ENCODE measurements at places on chromosomes 1 and 21.
A peak's percentile ranks its signal among the peaks of the same experiment; 100 is the strongest.

- DNase-seq = no peak
Observed at GRCh38 chr1:74674278-74675048, 871 bp upstream of the ERICH3 start.

- DNase-seq = no peak
Observed at GRCh38 chr1:167367705-167368104, 147.0 kb downstream of the POU2F1 start.

DNA sequence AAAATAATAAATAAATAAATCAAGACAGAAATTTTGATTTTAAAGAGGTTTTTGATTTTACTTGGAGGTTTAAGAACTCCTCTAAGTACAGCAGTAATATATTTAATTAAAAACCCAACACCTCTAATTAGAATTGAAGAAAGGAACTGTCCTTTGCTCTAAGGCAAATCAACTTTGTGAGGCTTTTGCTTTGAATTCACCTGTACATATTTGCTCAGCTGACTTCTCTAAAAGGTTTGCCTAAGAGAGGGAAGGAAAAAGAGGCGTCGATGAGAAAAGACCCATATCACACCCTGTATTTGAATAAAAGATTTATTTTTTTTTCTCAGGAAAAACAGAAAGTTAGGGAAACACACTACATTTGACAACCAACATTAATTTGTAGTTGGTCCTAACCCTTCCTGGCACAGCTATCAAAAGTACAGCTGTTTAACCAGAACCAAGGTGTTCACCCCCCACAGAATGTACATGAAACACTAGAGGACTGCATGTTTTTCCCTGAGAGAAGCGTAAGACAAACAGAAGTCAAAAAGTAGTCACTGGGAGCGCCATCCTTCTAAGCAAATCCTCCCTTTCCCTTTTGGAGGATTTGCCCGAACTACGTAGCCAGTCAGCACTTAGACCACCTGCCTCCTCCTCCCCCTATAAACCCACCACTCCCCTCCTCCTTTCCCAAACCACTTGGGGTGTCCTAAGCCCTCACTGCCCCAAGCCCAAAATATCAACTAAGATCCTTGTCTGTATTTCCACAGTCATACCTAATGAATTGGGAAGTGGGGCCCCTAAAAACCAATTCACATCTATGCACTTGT lies 4.9 kb downstream of the MCL1 start:
- DNase-seq = no peak

DNA sequence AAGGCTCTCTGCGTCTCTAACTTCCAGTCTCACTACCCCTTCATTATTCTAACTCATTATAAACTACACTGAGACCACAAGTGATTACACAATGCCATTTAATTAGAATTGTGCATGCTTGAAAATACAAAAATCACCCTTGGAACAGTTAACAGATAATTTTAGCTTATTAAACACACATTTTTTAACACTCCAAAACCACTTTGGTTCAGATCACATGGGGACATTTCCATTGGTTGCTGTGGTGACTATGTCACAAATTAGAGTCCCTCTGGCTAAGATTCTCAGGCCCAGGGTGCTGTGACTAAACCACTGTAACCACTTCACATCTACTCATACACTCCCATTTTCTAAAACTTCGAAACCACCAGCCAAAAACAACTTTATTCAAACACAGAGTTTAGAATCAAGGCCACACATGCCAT lies 43.0 kb downstream of the JAK1 start:
- no peak for DNase-seq

GRCh38 chr1:205396967-205397616 lies 24.8 kb downstream of the LEMD1 start:
- DNase-seq = peak; percentile 56

GRCh38 chr21:33688353-33688752 lies 46.1 kb downstream of the ITSN1 start:
- no peak for DNase-seq

- DNase-seq = no peak
Observed at GRCh38 chr1:221164951-221165838, 286.0 kb downstream of the HLX start.

DNA sequence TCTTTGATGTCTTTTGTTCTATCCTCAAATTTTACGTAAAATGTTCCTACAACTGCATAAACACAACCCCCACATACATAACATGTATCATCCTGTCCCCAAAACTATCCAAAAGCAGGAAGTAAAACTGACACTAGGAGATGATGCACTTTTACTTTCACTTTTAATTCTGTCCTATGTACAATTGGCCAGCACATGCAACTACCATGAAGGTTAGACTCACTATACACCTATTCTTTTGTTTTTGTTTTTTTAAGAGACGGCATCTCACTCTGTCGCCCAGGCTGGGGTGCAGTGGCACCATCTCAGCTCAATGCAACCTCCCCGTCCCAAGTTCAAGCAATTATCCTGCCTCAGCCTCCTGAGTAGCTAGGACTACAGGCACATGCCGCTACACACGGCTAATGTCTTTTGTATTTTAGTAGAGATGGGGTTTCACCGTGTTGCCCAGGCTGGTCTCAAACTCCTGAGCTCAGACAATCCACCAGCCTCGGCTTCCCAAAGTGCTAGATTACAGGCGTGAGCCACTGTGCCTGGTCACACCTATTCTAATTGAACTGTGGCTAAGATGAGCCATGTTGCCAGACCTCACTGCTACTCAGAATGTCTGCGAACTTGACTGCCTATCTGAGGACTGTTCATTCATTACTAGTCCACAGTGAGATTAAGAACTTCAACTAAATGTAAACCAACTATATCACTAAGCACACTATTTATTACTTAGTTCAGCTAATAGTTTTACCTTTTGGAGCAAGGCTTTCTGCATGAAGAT lies 48.0 kb downstream of the TOR3A start:
- DNase-seq = peak; percentile 69

GRCh38 chr1:169527451-169528214 lies 41.9 kb upstream of the SLC19A2 start:
- no peak for DNase-seq

- no peak for DNase-seq
Observed at GRCh38 chr1:69787151-69787550, 219.4 kb downstream of the LRRC7 start.

DNA sequence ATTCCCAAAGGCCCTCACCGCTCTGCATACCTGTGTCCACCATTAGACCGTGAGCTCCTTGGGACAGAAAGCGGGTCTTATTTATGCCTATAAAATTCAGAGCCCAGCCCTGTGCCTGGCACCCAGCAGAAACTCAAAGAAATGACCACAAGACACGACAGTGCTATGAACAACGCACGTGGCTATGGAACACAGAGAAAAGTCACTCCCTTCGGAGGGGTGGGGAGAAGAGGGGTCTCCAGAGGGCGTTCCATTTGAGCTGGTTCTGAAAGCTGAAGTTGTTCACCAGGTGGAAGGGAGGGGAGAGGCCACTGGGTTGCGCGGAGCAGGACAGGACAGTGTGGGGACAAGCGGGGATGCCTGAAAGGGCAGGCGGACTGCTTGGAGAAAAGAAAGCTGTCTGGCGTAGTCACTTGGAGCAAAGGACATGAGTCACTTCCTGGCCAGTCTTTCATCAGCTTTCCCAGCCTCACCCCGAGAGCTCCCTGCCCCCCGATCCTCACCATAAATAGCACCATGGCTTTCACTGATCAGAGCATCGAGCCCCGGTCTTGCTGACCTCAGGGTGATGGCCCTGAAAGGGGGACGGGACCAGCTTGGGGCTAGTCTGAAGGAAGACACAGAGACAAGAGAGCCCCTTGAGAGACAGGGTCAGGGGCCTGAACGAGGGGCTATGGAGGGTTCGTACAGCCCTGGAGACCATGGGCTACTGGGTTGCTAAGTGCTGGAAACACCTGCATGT lies 28.5 kb downstream of the ECE1 start:
- DNase-seq = no peak

DNA sequence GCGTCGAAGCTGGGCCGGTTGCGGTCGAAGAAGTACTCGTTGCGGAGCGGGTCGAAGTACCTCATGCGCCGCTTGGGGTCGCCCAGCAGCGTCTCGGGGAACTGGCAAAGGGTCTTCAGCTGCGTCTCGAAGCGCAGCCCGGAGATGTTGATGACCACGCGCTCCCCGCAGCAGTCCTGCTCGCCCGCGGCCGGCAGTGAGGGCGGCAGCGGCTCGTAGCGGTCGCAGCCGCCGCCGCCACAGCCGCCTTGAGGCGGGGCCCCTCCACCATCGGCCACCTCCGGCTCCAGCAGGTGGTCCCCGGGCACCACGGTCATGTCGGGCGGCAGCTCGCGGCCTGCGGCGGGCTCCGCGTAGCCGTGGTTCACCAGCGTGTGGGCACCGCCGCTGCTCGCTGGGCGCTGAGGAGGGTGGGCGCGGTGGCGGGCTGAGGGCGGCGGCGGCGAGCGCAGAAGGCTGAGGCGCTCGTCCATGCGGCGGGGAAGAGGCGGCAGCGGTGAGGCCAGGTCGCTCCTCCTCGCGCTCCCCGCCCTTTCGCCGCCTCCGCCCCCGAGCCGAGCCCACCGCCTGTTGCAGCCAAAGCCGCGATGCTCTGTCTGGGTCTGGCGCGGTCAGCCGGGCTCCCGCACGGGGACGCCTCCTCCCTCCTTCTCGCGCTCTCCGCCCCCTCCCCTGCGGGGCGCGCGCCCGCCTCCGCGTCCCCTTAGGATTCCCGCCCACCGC lies at the start of gene KCNA3:
Gene KCNA3 (minus strand): TSS at position 604 of the 723 bp plus-strand sequence. CDS start 131 bp downstream, at position 473.
- DNase-seq = peak; percentile 51

DNA sequence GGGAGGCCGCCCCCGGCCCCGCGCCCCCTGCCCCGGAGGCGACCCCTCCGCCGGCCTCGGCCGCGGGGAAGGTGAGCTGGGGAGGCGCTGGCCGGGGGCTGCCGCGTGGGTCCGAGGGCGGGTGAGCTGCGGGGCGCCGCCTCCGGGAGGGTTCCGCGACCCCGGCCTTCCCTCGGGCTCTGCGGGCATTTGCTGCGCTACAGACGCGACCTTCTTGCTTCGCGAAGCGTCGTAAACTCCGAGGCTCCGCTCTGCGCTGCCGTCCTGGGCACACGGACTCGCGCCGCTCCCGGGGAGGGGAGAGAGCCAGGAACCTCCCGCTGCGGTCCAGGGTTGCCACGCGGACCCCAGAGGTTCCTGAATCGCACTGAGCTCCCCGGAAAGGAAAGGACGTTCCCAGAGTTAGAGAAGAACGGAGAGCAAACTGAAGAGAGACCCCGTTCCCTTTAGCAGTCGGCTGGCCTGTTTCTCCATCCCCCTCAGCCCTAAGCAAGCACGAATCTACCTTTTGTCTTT lies 345 bp downstream of the SLX9 start:
- no peak for DNase-seq

DNA sequence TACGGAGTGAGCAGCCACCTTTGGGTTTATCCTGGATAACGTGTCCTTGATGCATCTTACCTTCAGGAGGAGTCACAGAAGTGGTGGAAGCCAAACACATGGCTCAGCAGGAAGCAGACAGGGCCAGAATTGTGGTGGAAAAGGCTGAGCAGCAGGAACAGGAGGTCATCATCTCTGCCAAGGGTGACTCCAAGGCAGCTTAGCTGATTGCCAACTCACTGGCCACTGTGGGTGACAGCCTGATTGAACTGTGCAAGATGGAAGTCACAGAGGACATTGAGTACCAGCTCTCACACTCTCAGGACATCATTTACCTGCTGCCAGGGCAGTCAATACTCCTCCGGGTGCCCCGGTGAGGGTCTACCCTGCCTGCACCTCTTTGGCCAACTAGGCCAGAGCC lies 179.3 kb downstream of the FAF1 start:
- no peak for DNase-seq

- peak; percentile 11 for DNase-seq
Observed at GRCh38 chr1:198465201-198466144, 75.0 kb downstream of the ATP6V1G3 start.

- DNase-seq = no peak
Observed at GRCh38 chr1:116273042-116273783, 99.8 kb upstream of the ATP1A1 start.

- no peak for DNase-seq
Observed at GRCh38 chr1:110393286-110393685, 2.5 kb upstream of the SLC16A4 start.

DNA sequence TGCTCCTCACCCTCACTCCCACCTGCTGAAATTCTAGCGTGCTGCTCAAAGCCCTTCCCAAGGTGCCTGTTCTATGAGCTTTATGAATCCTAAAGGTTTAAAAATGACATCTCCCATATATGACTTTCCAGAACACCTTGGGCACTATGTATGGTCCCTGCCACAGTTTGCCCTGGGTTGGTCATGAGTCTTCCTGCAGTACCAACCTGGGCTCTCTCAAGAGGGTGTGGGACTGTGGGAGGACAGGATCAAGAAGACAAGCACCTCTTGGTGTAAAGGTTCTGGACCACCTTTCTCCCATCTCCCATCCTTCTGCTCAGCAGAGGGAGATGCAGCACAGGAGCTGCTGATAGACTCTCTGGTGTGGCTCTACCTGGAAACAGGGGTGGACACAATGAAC lies 134.1 kb downstream of the FCRL5 start:
- DNase-seq = no peak

DNA sequence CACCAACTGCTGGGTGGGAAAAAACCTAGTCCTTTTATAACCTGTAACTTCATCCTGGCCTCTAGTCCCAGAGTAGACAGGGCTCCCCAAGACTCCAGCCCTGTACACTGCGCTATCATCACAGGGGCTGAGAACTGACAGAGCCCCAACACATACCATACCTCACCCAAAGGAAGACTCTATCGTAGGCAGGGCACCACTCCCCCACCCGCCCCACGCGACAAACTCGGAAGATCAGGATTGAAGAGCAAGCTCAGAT lies 15.8 kb downstream of the INPP5B start:
- DNase-seq = no peak

- DNase-seq = no peak
Observed at GRCh38 chr21:36949171-36950141, 17.0 kb downstream of the HLCS start.

- no peak for DNase-seq
Observed at GRCh38 chr1:119910618-119911017, 14.3 kb upstream of the ADAM30 start.

DNA sequence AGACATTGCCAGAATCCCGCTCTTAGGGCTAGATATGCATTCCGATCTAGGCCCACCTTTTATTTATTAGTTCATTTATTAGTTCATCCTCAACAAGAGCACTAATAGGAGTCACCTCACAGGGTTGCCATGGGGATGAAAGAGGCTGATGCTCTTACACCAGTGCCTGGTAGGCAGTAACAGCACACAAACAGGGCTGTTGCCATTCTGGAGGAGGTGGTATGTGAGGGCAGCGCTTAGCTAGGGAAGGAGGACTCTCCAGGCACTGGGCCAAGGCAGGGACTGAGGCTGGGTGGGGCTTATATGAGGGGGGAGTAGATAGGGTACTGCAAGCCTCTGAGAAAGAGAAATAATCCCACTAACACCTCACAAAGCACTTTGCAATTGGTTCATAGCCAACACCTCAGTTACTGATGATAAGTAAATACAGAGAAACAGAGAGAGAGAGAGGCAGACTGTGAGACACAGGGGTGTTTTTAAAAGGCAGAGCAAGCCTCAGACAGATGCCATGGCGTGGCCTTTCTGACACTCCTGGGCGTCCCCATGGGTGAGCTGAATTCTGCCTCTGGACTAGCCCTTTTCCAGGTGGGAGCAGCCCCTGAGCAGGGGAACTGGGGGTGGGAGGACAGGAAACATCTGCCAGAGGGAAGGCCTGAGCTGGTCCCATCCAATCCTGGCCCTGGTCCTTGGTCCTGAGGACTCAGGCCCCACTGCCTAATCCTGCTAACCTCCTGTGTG lies 5.9 kb downstream of the FCGR2A start:
- no peak for DNase-seq

GRCh38 chr1:112727716-112728115 lies 12.6 kb upstream of the PPM1J start:
- no peak for DNase-seq

GRCh38 chr21:18155508-18156193 lies 89.0 kb upstream of the CHODL start:
- no peak for DNase-seq
